ENCODE measurements at places on chromosomes 3 and 15.

DNA sequence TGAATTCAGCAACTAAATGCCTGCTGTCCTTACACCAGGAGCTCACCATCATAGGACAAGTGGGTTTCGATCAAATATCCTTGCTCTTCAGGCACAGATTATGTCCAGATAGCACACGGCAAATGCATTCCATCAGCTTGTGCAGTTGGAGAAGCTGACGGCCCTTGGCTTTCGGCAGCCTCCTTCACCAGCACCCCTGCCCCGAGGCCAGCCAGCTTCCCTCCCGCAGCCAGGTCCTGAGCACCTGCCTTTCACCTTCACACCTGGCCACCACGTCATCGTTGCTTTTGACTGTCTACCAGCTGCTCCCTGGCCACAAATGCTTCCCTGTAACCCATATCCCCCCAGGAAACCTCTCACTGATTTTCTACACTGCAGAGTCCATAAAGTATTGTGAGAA lies 355.5 kb downstream of the OCA2 start:
- DNase-seq, result no peak

GRCh38 chr3:36166477-36166876 lies 213.8 kb upstream of the STAC start:
- no peak for DNase-seq

DNA sequence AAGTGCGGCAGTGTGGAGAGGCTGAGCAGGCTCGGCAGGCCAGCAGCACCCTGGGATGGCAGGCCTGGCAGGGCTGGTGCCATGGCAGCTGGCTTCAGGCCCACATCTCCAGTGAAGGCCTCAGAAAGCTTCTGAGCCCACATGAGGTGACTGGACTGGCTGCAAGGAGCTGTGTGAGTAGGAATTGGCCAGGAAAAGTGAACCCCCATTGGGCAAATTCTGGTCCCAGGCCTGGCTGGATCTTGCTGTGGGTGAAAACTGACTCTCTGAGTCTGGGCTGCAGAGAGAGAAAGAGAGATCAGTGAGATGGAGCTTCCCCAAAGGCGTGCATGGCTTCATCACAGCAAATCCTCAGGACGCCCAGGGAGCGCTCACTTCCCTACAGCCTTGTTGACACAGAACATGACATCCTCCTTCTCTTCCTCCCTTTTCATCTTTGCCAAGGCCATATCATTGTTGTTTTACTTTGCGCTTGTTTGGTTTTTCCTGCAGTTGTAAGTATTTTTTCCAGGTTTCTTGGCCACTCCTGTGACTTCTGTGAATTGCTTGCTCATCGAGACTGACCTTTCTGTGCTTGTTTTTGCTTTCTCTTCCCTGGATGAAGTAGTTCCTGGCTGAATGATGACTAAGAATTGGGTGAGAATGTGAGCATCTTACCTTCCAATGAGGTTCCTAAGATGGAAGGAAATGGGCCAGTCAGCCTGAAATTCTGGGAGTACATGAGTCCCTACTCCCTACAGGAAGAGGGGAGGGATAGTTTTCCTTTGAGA lies 299.1 kb downstream of the TLE3 start:
- DNase-seq, result peak; percentile 36

GRCh38 chr15:53618461-53618860 lies 141.0 kb downstream of the WDR72 start:
- DNase-seq, result no peak

Measured in left forelimb (tissue), 1 donor.